HEK293T (cell line): ENCODE measurements at places on chromosomes 4 and X.

- DNase-seq: no peak
Observed at GRCh38 chr4:139441029-139441428, 12.9 kb upstream of the RAB33B start.

DNA sequence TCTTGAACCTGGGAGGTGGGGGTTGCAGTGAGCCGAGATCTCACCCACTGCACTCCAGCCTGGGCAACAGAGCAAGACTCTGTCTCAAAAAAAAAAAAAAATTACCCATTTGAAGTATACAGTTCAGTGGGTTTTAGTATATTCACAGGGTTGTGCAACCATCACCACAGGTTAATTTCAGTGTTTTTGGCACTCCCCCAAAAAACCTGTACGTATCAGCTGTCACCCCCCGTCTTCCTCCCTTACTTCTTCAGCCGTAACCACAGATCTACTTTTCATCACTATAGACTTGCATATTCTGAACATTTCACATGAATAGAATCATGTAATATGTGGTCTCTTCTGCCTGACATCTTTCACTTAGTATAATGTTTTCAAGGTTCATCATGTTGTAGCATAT, 11.7 kb upstream of the PTTG2 start:
- DNase-seq: no peak

- no peak for DNase-seq
Observed at GRCh38 chrX:45344594-45344993, 143.9 kb upstream of the DIPK2B start.

DNA sequence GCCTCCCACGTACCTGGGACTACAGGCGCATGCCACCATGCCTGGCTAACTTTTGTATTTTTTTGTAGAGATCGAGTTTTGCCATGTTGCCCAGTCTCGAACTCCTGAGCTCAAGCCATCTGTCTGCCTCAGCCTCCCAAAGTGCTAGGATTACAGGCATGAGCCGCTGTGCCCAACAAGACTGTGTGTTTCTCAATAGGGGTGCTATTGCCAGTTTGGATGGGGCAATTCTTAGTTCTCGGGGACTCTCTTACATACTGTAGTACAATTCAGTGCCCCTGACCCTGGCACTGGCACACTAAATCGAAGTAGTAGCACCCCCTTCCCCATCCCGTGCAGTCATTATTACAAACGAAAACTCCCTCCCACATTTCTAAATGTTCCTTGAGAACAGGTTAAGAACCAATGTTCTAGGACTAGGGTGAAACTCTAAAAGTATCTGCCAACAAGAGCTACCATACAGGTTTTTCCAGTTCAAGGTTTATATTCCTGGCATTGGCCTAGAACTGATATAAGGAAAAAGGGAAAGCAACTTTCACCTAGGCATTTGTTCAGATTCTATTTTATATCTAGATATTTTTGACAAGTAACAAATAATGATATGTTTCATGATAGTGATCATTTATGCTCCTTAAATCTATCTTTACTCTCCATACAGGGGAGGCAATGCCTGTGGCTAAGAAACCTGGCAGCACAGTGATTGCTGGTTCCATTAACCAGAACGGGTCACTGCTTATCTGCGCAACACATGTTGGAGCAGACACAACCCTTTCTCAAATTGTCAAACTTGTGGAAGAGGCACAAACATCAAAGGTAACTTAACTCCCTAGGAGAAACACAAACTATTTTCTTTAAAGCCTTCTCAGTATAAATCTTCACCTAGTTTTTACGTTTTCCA, 50.4 kb upstream of the PGAM4 start:
- no peak for DNase-seq

GRCh38 chrX:130933358-130933757, 30.3 kb upstream of the ENOX2 start:
- DNase-seq: no peak

DNA sequence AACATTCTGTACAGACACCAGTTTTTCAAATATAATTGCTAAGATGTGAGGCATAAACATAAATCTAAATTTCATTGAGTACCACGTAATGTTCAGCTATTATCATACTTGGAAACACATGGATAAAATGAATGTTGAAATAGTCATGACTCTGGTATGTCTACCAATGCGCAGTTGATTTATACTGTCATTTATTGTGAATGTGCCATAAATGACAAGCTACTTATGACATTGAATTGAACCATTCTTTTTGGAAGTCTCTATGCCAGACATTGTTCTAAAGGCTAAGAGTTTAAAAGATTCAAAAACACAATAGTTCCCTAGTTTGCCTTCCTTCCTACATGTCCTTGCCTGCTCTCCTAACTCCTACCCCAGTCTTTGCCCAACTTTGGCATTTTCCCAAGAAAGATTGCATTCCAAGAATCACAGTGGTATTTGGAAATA, 96.6 kb upstream of the DMD start:
- no peak for DNase-seq

- DNase-seq: no peak
Observed at GRCh38 chr4:8278421-8279287, 9.1 kb downstream of the HTRA3 start.

DNA sequence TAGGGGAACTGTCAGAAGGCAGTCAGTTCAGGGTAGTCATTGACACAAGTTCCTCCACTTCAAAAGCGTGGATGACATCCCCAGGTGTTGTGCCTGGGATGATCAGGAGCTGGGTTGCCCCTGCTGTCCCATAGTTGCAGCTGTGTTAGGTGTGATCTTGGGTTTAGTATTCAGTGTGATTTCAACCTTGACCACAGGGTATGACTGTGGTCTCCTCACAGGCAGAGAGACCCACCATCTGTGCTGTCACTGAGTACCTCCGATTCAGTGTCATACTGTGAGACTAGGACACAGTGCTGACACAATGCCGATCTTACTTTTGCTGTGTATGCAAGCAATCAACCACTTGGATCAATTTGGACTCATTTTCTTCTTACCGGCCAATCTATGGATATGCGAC, 25.2 kb downstream of the FOXR2 start:
- no peak for DNase-seq

GRCh38 chr4:135408109-135408508, 1206.5 kb upstream of the PABPC4L start:
- DNase-seq: no peak

- DNase-seq: no peak
Observed at GRCh38 chr4:68572653-68573170, 3.4 kb downstream of the UGT2B17 start.

DNA sequence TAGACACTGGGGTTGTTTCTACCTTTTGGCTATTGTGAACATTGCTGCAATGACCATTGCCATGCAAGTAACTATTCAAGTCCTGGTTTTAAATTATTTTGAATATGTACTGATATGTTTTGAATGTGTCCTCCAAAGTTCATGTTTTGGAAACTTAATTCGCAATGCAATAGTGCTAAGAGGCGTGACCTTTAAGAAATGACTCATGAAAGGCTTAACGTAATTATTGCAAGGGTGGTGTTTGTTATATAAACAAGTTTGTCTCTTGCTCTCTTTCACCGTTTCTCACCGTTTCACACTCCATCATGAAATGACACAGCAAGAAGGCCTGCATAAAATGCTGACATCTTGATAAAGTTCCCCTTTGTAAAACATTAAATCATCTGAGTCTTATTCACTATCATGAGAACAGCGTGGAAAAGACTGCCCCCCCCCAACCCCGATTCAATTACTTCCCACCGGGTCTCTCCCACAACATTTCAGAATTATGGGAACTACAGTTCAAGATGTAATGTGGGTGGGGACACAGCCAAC, 506.9 kb upstream of the FAM47C start:
- no peak for DNase-seq

- DNase-seq: no peak
Observed at GRCh38 chr4:39255266-39255665, 72.9 kb downstream of the WDR19 start.

DNA sequence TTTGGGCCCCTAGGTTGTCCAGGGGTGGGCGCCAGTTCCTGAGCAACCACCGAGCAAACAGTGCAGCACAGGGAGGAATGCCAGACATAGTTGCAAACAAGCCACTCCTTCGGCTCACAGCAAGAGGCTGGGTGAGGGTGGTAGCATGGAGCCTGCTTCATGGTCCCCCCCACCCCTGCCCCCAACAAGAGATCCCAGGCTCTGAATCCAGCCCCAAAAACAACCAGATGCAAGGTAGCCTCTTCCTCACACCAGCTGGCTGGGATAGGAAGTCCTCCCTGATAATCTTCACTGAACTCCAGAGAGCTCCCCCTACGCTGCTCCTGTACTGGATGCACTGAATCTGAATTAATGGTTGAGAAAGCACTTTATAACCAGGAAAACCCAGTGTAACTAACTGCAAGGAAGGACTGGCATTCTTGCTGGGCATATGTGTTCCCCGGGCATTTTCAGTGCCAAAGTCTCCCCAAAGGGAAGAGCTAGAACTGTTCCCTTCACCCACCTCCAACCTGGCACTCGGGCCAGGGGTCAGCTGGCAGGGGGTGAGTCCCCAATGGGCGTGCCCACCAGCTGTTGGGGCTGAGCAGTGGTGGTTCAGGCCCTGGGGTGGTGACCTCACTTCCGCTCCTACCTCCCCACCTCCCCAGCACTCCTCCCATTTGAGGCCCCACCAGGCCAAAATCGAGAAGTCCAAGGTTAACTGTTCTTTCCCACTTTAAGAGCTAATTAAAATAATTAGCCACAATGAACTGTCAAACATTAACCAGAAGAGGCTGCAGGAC, 1.5 kb downstream of the ELF4 start:
- no peak for DNase-seq

GRCh38 chr4:167218022-167218608, 16.2 kb downstream of the SPOCK3 start:
- no peak for DNase-seq

DNA sequence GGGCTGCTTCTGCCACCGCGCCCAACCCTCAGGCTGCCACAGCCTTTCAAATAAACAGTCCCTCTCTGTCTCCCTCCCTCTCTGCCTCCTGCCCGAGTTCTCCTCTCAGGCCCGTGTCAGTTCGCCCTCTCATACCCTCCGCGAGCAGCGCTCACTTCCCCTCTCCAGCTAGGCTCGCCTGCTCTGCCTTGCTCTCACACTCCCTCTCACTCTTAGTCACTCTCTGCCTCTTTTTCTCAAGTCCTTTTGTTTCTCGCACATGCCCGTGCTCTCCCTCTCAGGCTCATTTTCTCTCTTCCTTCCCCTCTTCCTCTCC, 3.2 kb downstream of the EFNB1 start:
- no peak for DNase-seq

- DNase-seq: no peak
Observed at GRCh38 chr4:173434231-173434630, 35.3 kb upstream of the SCRG1 start.
